ENCODE measurements at places on chromosomes 6 and 20.

DNA sequence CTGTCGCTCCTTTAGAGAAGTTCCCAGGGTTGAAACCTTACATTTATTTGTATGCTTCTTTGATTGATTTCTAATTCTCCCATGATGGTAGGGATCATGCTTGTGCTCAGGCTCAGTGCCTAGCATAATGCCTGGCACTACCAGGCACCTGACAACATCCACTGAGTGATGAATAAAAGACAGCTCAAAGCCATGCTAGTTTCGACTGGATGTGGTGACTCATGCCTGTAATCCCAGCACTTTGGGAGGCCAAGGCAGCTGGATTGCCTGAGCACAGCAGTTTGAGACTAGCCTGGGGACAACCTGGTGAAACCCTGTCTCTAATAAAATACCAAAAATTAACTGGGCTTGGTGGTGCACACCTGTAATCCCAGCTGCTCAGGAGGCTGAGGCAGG is 11.6 kb upstream of the CD164 start:
- DNase-seq = no peak

DNA sequence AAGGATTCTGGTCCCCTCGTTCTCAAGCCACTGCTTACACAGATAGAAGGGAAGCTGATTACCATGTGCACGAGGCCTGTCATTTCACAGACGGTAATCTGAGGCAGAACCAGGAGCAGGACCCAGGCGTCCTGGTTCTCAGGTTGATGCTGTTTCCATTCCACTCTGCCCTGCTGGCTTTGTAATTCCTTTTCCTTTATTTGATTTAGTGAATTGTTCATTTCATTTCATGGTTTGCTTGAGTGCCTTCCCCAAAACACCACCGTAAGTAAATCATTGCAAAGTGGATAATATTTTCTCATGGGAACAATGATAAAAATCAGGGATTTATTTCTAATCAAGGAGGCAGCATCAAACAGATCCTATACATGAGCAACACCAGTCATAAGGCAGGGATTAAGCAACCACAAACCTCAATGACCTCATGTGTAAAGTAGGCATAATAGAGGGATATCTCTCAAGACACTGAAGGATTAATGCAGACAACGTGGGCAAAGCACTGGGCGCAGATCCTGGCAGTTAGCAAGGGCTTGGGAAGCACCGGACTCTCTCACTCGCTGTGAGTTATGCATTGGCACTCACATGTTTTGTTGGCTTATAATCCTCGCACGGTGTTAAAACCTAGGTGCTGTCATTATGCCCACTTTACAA is 229.5 kb upstream of the FOXQ1 start:
- DNase-seq = no peak

DNA sequence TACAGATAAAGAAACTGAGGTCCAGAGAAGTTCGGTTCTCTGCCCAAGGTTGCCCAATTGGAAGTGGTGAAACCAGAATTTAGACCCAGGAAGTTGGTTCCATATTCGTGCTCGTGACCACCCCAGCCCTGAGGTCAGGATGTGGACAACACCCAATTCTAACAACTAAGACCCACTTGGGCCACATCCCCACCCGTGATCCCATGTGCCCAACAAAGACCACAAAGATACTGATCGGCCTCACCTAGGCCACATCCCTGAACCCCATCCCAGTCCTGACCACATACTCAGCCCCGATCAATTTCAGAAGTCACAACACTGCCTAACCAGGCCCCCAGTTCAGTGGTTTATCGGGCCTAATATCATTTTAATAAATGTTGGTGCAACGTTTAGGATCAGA is 138.4 kb downstream of the PREX1 start:
- peak; percentile 78 for DNase-seq

DNA sequence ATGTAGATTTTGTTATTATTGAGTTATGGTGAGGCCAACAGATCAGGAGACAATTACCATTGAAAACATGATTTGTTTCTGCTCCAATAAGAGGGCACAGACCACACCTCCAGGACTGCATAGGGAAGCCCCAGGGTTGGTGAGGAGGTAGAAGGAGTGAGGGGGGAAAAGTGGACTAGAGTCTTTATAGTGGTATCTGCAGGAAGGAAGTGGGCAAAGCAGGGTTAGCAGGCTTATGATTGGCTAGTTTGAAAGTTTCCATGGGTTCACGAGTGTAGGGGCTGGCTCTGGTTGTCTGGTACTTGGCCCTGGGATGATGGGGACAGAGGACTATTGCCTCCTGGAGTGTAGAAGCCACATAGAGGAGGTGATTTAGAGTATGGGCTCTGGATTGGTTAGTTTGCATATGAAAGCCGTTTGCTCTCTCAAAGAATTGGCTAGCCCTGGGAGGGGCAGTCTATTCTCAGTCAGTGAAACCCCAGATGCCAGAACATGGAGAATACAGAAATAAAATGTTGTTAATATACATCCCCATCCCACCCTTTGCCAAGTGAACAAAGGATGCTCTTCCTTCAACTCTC is 156.6 kb downstream of the KLHL32 start:
- DNase-seq = no peak

- peak; percentile 3 for DNase-seq
These were observed 23.6 kb downstream of the GMDS start for GRCh38 chr6:2221726-2222274.

DNA sequence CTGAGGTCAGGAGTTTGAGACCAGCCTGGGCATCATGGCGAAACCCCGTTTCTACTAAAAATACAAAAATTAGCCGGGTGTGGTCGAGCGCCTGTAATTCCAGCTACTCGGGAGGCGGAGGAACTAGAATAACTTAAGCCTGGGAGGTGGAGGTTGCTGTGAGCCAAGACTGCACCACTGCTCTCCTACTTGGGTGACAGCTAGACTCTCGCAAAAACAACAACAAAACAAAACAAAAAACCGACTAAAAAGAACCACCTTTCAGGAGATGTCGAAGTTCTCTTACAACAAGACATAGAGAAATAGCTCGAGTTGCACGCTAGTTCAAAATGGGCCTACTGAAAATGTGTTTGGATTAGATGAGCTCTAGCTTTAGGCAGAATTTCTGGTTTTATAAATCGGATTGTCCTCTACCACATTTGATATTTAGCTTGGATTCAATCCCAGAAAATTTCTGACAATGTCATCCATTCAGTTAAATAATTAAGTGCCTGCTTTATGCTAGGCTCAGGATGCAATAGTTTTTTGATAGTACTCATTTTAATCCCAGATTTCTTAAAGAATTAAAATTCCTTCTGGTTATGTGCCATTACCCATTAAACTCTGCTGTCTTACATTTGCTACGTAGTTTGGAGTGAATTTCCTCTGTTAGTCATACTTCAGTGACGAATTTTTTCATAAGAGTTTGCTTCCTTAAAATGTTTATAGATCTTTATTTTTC is 137.5 kb upstream of the SHLD1 start:
- no peak for DNase-seq

DNA sequence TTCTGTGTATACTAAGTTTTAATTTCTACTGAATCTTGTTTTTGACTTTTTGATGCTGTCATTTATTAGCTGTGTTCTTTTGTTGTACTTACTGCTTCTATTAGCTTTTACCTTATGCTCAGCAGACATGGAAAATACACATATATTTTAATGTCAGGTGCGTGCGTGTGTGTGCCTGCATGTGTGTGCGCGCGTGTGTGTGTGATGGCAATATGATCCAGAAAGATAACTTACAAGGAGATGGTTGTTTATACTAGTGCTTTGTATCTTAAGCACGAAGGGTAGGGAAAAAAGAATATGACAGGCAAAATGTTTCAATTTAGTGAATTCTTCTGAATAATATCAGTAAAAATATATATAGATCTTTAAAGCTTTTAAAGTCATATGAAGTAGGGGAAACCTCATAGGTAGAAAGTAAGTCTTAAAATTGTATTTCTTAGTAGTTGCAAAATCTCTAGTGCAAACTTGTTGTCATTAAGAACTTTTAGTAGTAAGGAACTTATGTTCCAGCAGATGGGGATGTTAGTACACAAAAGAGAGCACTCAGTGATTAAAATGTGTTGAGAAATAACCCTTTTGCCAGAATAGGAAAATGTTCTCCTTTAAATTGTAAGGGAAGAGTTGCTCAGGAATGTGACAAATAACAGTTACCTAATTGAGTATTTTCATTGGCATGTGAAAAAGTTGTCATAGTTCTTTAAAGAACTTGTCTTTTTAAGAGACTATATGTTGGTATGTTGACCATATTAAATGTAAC is 13.2 kb downstream of the QKI start:
- no peak for DNase-seq

GRCh38 chr20:35291654-35292503 is at the start of gene FAM83C:
Gene FAM83C (minus strand): TSS chr20:35292425. CDS start chr20:35292304, 121 bp downstream.
- no peak for DNase-seq

DNA sequence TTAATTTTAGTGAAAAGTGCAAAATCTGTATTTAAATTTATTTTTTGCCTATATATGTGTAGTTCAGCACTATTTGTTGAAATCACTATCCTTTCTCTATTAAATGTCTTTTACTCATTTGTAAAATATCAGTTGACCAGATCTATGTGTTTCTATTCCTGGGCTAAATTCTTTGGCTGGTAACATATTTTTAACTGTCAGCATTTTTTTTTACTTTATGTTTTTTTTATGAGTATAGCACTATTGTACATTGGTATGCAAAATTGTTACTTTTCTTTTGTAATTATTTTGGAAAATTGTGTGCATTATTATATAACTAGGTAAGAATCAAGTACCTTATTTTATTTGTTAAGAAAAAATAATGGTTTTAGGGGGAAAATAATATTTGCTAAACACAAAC is 582.8 kb upstream of the ADGRB3 start:
- DNase-seq = no peak

DNA sequence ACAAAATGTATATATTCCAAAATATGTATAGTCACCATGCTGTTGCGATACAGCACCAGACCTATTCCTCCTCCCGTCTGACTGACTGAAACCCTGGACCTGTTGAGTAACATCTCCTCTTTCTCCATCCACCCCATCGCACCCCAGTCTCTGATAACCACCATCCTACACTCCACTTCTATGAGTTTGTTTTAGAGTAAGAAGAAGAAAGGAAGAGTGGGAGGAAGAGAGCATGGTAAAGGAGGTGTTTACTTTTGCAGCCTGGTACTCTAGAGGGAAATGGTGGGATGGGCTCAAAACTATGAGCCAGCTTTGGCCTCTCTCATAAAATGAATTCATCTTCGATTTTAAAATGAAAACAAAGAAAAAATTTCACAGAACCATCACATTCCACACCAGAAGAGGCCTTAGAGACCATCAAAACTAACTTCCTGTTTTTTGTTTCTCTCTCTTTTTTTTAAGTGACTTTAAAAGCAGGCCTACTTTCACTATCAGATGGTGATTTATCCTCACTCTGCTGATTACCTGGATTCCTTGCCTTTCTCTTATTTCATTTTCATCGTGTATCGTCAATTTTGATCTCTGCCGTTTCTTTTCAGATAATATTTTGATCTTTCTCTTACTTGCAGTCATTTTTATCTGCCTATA is 16.8 kb upstream of the FUCA2 start:
- no peak for DNase-seq

DNA sequence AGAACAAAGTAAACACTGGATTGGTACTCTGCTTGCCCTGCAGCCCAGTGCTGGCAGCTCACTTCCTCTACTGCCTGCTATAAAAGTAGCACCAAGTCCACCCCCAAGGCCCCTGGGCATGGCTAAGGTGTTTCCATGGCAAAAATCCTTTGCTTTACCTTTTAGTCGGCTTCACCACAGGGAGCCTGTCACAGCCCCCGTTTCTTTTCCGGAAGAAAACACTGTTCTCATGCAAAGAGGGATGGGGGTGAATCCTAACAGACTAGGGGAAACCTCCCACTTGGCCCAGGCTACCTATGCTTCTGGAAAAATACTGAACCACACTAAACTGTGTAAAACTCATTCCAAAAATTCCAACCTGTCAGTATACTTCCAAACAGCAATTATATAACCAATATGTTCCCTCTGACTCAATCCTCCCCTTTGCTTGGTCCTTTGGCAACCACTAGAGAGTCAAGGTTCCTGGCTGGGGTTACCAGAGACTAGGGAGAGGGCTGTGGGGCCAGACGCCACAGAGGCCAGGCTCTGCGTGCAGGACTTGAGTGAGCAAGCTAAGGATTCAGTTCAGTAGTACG is 16.1 kb downstream of the PPIL1 start:
- no peak for DNase-seq

DNA sequence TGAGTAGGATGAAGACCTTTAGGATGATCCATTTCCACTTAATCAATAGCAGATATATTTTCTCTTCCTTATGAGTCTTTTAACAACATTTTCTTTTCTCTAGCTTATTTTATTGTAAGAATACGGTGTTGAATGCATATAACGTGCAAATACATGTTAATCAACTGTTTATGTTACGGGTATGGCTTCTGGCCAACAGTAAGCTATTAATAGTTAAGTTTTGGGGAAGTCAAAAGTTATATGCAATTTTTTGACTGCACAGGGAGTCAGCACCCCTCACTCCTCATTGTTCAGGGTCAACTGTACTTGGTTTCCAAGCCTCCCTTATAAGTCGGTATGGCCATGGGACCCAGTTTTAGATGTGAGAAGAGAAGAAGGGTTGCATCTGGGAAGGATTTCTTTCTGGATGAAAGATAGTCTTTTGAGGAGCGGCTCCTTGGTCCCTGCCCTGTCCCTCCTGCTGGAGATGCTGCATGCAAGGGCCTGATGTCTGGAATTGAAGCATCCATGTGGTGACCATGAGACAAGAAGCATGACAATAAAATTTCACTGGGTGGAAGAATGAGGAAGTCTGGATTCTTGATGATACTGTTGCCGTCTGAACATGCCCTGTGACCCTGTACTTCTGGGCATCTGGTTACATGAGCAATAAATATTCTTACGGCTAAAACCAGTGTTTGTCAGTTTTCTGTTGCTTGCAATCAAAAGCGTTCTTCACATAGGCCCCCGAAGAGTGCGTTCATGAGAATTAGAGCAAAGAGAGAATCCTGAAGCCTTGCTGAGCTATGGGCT is 194.7 kb upstream of the PMEPA1 start:
- no peak for DNase-seq

DNA sequence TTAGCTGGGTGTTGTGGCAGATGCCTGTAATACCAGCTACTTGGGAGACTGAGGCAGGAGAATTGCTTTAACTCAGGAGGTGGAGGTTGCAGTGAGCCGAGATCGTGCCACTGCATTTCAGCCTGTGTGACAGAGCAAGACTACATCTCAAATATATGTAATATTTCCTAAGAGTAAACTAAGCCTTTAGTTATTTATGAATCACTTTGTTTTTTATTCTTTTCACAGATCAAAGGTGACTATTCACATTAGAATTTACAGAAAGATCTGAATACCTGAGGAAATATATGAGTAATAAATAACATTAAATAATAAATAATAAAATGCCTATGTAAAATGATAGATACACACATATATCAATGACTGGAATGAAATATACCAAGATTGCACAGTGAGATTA is 630.8 kb upstream of the IMPG1 start:
- DNase-seq = no peak

GRCh38 chr6:13863699-13864155 is 49.4 kb upstream of the MCUR1 start:
- DNase-seq = no peak

GRCh38 chr6:57209030-57209429 is 13.1 kb downstream of the RAB23 start:
- no peak for DNase-seq

DNA sequence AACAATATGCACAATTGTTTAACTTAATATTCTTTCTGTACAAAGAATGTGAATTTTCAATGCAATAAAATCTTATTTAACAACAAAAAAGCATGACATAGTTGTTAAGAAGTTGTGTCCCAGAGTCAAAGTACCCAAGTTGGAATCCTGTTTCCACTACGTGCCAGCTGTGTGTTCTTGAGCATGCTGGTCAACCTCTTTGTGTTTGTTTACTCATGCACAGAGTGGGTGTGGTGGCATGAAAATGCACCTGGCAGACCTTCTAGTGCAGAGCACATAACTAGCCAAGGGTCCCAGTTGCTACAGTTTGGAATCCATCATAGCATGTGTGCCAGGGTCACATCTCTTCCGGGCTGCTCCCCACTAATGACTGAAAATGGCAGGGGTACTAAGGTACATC is 24.7 kb upstream of the MOCS1 start:
- no peak for DNase-seq
